HFFc6 (cell line): ENCODE measurements at places on chromosomes 12 and 14. TPM values are rescaled to one million over a fixed set of nuclear protein-coding genes. Genes with fewer than 3 reads are reported as not detected.

Gene GPR84
- total RNA-seq: not detected in 3 replicates

Gene JPH4
- total RNA-seq: not detected in 3 replicates

Gene AP1G2
- 2.2 to 11.4 TPM (median 8.6 TPM) in 3 replicates for total RNA-seq

Gene TAS2R30
- 0.25 to 0.31 TPM (median 0.27 TPM) in 3 replicates for total RNA-seq

Gene SLCO1B1
- total RNA-seq: not detected in 3 replicates

Gene VSX2
- not detected in 3 replicates for total RNA-seq

Gene B4GALNT1
- 1.4 to 2.2 TPM (median 1.6 TPM) in 3 replicates for total RNA-seq

Gene KIF26A
- 0.02 to 0.03 TPM in 2 of 3 replicates, not detected in the other for total RNA-seq

Gene PIGH
- 6.3 to 8.6 TPM (median 7.1 TPM) in 3 replicates for total RNA-seq

Gene SPIC
- not detected in 3 replicates for total RNA-seq

Gene CLECL1
- total RNA-seq: not detected in 2 replicates

Gene PTPN6
- 0.32 to 0.46 TPM in 2 of 3 replicates, not detected in the other for total RNA-seq

Gene DPPA3
- not detected in 3 replicates for total RNA-seq

Gene MIPOL1
- total RNA-seq: 6.3 to 6.6 TPM (median 6.5 TPM) in 3 replicates

Gene CLEC14A
- 0.12 to 0.15 TPM in 2 of 3 replicates, not detected in the other for total RNA-seq

Gene PPP1R36
- 0.26 and 1.1 TPM in 2 replicates for total RNA-seq

Gene GPRC5D
- not detected in 3 replicates for total RNA-seq

Gene MYF5
- total RNA-seq: not detected in 3 replicates

Gene TC2N
- total RNA-seq: 0.35 to 0.70 TPM (median 0.60 TPM) in 3 replicates

Gene MSI1
- total RNA-seq: not detected in 3 replicates

Gene RTN1
- total RNA-seq: 0.12 TPM in 1 of 3 replicates, not detected in the others
